ENCODE measurements at places on chromosomes 1 and 21. TPM values are rescaled to one million over a fixed set of nuclear protein-coding genes. Genes with fewer than 3 reads are reported as not detected.

Gene PDZK1IP1
- total RNA-seq = not detected

DNA sequence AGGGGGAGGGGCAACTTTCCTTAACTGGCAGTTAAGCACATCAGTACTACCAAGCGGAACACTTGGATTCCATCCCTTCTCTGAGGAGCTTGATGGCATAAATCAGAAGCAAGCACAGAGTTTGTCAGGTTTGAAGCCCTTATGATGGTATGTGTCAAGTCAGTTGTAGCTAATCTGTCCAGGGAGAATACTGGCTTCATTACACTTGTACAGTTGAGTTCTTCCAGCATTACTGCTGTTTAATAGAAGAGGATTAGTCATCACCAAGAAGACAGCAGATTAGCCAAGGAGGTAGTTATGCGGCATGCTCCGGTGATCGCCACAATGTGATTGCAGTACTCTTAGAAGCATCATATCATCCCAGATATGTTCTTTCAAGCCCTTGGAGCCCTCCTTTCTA, 2.1 kb upstream of the TDRD5 start:
- no peak for DNase-seq

DNA sequence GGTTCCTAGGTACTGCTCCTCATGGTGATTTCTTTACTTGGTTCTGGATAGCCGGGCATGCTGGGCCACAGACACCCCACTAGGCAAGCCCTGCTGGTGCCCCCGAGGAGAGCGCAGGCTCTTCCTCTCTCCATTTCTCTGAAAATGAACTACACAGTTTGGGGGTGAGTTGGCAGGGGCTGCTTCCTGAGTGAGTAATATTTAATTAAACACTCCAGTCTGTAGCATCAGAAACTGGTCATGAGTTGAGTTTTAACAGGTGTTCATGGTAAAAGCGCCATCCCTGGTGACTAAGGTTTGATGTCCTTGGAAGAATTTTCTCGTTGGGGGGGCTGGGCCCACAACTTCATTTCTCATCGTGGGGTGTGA, 1.7 kb downstream of the SPSB1 start:
- DNase-seq = peak; percentile 85

GRCh38 chr1:173367136-173367535, 110.0 kb upstream of the PRDX6 start:
- DNase-seq = no peak

GRCh38 chr1:240804475-240804874, 192.5 kb upstream of the GREM2 start:
- peak; percentile 22 for DNase-seq

Gene CFAP126
- total RNA-seq = not detected

Gene GON4L
- 58.7 TPM for total RNA-seq

GRCh38 chr1:234561319-234561718, 48.7 kb downstream of the IRF2BP2 start:
- no peak for DNase-seq

DNA sequence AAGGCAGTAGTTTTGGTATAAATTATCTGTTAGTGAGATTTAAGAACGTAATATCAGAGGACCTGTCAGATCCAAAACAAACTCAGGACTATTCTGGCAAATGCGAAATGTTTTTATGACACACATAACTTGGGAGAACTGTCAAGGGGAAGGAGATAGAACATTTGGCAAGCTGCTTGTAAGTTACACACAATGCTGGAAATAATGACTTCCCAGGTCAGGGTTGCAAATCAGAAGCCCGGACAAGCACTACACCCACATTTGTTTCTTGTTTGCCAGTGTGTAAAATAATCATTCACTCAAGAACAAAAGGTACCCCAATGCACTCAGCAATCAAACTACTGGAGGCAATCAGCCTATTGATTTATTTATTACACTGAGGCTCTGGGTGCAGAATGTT, 354.7 kb downstream of the KCNH1 start:
- no peak for DNase-seq

- DNase-seq = no peak
Measured at GRCh38 chr1:167088746-167089417, 1.3 kb downstream of the GPA33 start.

Gene PTGS2
- 24.1 TPM for total RNA-seq

GRCh38 chr1:100325415-100326324, 26.6 kb upstream of the CDC14A start:
- no peak for DNase-seq

DNA sequence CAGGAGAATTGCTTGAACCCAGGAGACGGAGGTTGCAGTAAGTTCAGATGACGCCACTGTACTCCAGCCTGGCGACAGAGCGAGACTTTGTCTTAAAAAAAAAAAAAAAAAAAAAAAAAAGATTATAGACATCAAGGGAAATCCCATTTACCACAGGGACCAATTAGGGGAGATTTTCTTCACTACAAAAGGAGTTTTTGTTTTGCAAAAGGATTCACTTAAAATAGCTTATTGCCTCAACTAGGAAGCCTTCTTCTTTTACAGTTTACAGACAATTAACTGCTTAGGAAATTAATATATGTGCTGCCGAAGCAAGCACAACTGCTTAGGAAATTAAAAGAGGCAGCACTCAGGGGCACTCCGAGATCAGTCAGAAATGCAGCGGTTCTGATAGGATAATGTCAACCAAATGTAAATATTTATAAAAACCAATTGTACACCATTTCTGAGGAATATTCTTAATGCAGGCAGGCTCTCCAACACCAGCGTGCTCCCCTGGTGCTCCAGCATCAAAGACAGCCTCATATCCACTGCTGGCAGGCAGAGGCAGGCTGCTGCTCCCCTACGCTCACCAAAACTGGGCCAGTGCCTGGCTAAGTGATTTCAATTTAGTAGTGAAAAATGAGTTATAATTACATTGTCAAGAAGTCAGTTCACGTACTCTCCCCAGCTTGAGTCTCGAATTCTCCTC, 107.9 kb upstream of the RAB4A start:
- no peak for DNase-seq

GRCh38 chr1:204081164-204081790, 8.4 kb downstream of the SOX13 start:
- no peak for DNase-seq

GRCh38 chr1:197937381-197937780, 20.2 kb downstream of the LHX9 start:
- no peak for DNase-seq

DNA sequence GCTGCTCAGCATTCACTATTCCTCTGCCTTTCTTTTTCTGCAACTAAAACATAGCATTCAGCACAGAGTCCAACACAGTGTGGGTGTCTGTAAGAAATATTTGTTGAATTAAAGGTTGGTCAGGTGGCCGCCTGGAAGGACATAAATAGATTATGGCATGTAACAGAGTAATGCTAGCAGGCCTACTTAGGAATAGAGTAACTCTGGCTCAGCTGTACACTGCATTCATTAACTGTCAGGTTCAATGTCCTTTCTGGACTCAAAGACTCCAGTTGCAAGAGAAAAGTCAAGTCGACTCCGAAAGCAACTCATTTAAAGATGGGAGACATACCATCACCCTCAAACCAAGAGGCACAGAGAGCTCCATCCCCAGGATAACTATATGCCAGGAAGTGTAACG, 116.0 kb downstream of the LMX1A start:
- no peak for DNase-seq

Gene TRAF3IP3
- not detected for total RNA-seq

- no peak for DNase-seq
Measured at GRCh38 chr1:117001254-117001927, at the start of gene CD101. Gene CD101 (plus strand): TSS chr1:117001760. CDS start chr1:117001818, 58 bp downstream.

DNA sequence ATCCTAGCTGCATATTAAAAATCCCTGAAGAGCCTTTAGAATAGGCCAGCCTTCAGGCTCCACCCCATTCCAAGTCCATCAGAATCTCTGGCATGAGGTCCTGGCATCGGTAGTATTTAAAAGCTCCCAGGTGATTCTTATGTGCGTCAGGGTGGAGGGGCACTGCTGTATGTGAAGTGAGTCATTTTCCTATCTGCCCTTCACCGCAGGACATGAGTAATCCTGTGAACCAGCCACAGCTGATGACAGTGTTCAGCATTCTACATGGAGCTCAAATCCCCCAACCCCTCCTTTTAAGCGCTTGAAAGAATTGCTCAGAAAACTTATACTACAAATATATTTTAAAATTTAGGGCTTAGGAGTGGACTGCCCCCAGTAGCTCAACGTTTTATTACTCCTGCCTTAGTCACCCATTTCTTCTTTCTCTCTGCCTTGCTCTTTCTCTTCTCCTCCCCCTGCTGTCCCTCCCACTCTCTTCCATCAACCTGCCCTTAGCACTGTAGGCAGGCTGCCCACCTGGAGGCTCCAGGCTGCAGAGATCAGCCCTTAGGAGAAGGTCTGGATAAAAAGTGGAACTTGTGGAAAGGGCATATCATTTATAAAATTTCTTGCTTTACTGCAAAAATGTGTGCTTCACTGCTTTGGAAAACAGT, 73.8 kb upstream of the ZNF281 start:
- DNase-seq = peak; percentile 94

Gene VTCN1
- not detected for total RNA-seq

Gene PLPPR5
- not detected for total RNA-seq

Gene GLRX2
- 21.5 TPM for total RNA-seq

GRCh38 chr21:29943885-29944284, 4.1 kb upstream of the GRIK1 start:
- DNase-seq = no peak
